ENCODE measurements at places on chromosomes 5 and 9.

DNA sequence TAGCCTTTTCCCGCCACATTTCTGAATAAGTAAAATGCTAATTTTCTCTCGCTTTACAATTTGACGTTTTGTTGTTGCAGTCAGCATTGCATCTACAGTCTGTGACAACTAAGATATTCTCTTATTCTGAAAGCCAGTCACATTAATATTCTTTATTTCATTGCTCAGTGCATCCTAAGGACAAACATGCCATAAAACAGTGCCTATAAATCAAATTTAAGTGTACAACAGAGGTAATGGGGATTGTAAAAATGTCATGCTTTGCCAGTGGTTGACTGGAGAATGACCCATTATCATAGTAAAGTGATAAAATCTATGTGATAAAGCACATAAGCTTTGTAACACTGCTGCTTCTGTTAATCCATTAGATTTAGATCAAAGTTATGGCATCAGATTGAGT, 1850.0 kb upstream of the ACO1 start:
- DNase-seq, result no peak

DNA sequence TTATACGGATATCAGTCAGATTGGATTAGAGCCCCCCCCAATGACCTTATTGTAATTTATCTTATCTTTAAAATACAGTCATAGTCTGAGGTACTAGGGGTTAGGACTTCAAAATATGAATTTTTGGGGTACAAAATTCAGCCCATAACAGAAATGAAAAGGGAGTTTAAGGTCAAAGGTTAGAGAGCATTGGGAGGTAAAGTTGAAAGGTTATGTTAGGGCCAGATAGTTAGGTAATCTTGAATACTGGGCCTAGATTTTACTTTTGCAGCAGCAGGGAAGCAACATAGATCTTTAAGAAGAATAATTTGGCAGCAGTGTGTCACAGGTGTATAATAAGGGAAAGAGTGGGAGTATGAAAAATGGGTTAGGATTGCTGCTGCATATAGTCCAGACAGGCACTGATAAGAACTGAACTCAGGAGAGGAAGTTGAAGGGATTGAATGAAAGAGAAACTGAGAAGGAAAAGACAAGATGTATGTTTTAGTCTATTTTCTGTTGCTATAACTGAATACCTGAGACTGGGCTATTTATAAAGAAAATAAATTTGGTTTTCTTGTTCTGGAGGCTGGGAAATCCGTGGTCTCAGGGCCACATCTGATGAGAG, 10.7 kb upstream of the GCNT4 start:
- DNase-seq, result no peak

DNA sequence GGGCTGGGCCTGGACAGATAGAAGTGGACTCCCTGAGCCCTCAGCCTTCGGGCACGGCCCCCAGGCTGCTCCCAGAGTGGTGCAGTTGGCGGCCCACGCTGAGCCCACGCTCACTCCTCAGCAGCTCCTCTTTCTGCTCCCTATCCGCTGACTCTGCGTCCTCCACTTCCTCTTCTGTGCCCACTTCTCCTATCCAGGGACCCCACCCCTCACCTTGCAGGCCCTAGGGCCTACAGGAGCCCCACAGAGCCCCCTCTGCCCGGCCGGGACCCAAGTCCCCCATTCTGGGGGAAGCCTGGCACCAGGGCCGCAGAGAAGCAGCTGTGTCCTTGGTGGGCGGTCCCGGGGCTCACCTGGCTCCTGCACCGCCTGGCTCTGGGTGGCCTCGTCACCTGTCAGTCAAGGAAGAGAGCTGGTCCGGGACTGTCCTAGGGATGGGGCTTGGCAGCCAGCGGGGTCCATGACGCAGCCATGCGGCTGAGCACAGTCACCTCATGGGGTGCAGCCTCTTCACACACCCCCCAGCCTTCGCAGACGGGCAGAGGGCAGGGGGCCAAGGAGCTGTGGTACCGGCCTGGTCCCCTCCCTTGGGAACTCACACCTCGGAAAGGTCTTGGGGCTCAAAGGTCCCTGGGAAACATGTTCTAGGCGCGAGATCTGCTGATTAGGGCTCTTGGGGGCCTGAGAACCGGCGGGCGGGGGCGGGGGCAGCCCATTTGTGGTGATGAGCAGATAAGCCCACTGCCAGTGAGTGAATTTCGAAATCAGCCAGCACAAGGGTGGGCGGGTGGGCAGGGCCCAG, 5.4 kb upstream of the NRARP start:
- DNase-seq, result no peak

GRCh38 chr9:97874624-97875023, 21.6 kb downstream of the FOXE1 start:
- no peak for DNase-seq

DNA sequence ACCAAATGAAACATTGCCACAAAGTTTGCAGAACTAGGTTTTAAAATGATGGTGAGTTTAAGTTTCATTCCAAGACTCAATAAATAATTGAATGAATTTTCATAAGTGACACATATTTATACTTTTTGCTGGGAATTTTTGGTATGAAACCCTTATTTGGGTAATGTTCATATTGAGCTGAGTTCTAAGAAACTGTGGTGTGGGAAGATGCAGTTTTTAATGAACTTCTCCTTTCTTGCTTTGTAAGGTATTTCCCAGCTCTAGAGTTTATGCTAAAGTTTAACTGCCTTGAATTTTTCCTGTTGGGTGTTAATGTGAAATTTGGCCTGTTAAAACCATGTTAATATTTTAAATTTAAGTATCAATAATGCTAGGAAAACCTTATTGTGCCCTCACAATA, 15.1 kb downstream of the RABGAP1 start:
- DNase-seq, result no peak

DNA sequence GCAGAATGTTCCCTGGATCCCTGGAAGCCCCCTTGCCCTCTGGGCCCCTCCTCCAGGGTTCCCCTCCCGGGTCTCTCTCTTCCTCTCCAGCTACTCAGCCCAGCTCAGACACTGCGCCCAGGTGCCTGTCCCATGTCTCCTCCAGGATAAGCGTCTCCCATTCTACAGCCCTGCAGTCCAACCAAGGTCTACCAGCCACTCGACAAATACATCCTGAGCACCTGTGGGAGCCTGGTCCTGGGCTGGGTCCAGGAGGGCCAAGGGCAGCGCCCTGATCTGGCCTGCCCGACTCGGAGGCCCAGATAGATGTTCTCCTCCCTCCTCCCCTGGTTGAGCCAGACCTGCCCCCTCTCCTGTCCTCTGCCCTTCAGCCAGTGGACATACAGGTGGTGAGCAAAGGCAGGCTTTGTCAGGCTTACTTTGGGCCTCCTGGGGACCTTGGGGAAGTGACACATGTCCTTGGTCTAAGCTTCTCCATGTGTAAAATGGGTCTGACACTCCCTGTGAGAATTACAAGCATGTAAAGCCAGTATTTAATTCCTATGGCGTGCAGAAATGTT, 1.4 kb downstream of the FLT4 start:
- no peak for DNase-seq

DNA sequence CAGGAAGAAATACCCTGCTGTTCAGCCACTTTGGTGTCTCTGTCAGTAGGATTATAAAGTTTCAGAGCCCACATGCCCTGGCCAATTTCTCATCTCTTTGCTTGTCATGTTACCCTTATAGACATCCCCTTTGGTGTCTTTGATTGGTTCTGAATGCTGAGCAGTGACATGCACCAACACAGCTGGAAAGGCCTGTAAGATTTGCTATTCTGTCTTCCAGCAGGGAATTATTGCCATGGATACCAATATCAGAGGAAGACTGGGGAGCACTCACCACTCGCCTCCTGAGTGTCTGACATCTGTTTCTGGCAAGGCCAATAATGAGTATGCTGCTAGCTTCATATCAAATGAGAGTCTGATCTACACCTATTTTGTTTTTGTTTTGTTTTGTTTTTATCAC, 34.4 kb downstream of the RAB3C start:
- no peak for DNase-seq

GRCh38 chr5:69271376-69271775, 36.7 kb downstream of the CDK7 start:
- no peak for DNase-seq

GRCh38 chr9:81108391-81108790, 581.0 kb downstream of the TLE1 start:
- no peak for DNase-seq

GRCh38 chr9:77391834-77392233, 214.5 kb downstream of the VPS13A start:
- no peak for DNase-seq

GRCh38 chr5:128706269-128706668, 168.2 kb upstream of the FBN2 start:
- no peak for DNase-seq

- peak; percentile 22 for DNase-seq
These were observed 984 bp downstream of the STXBP1 start for GRCh38 chr9:127612939-127613582.

DNA sequence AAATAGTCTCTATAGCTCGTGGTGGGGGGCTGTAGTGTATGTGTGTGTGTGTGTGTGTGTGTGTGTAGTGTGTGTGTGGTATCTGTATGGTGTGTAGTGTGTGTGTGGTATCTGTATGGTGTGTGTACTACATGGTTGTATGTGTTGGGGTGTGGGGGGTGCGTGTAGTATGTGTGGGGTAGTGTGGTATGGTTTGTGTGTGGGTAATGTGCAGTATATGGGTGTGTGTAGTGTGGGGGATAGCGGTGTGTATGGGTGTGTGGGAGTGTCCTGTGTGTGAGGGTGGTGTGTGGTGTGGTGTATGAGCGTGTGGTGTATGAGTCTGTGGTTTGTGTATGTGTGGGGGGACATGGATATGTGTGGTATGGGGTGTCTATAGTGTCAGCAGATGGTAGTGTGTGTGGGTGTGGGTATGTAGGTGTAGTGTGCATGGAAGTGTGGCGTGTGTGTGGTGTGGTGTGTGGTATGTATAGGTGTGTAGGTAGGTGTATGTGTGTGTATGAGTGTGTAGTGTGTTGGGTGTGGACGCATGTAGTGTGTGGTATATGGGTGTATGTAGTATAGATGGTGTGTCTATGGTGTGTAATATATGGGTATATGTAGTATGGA, 145.8 kb upstream of the IQGAP2 start:
- no peak for DNase-seq

- no peak for DNase-seq
These were observed 295.2 kb downstream of the ARHGAP26 start for GRCh38 chr5:143065185-143065965.

- no peak for DNase-seq
These were observed 410.4 kb upstream of the PTPRD start for GRCh38 chr9:11023201-11023600.

GRCh38 chr5:58011301-58011700, 448.6 kb downstream of the PLK2 start:
- no peak for DNase-seq

DNA sequence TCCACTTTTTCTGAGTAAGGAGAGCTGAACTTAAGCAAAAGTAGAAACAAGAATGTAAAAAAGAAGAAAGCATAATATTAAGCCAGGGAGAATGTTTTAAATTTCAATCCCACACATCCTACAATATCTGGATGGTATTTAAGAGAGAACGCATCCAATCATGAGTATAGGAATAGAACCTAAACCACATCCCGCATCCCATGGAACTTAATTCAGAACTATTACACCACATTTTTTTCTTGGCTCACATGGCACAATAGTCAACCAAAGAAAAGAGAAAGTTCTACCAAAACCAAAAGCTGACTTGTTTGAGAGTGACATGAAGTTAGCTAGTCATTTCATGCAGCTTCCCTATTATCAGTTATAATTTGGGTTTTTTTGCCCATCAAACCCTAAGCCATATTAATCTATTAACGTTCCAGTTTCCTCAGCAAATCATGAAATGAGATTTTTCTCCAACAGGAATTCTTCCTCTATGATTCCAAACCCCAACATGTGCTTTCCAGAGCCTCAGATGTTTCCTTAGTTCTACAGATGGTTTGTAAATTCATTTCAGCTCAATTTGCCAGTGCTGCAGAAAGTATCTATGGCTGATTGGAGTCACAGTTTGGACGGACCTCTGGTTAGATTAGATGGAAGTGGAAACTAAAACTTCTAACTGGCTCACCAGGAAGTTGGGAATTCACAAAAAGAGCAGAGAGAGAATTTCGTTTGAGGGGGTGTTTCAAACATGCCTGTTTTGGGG, 22.5 kb downstream of the ADAMTSL1 start:
- no peak for DNase-seq

GRCh38 chr5:61256474-61256873, 75.6 kb upstream of the ZSWIM6 start:
- no peak for DNase-seq

GRCh38 chr5:149680810-149681221, 49.3 kb upstream of the PPARGC1B start:
- no peak for DNase-seq

DNA sequence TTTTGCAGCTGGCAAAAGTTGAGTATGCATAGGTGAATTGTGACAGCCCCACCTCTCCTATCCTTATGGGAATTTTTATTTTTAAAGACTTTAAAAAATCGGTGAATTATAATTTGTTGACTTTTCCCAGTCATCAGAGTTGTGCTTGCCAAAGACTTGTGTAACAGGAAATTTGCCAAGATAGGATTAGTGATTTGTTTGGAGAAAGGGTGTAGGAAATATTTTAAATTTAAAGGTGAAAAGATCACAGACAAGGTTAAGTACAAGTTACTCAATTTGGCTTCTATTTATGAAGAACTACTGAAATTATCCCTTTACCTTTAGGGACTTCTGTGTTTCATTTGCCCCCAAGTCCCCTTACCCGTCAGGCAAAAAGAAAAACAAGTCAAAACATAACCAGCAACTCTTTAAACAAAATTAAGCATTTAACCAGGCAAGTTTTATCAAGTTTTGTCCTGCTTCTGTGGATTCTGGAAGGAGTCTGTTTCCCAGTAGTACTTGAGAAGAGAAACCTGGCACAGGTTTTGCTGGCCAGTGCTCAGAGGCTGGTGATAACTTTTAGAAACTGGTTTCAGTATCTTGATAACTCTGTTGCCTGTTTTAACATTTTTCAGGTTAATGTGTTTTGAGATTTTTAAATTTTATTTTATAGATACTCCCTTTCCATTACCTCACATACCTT, 285.4 kb downstream of the MAST4 start:
- DNase-seq, result no peak

GRCh38 chr9:107749787-107750444, 260.3 kb upstream of the KLF4 start:
- peak; percentile 49 for DNase-seq

DNA sequence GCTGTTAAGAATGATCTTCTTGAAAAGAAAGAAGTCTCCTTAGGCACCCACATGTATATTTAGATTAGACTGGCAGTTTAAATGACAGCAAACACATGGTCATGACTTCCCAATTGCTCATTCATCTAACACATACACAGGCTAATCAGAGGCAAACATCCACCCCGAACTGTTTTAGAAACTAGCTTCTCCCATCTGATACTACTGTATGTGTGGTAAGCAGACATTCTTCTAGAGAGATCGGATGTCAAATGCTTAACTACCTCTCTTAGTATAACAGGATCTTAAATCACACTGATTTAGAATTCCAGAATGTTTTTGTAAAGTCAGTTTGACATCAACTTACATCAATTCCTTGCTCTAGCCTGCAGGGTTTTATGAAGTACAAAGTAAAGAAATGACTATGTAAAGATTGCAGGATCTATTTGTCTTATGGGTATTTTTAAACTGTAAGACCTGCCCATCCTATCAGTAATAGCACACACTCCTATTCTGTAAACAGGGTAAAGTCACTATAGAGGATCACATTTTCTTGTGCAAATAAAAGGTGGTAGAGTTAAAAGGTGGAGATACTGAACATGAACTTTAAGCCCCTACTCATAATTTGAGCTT, 239.7 kb downstream of the MLLT3 start:
- DNase-seq, result no peak
